ENCODE measurements at places on chromosomes 12 and 14. TPM values are rescaled to one million over a fixed set of nuclear protein-coding genes. Genes with fewer than 3 reads are reported as not detected.

Gene COX8C
- total RNA-seq = not detected

Gene NRL
- 0.70 TPM for total RNA-seq

Gene SELPLG
- total RNA-seq = 4.9 TPM

Gene TUNAR
- total RNA-seq = 0.50 TPM

Gene GPR162
- total RNA-seq = 6.0 TPM

Gene OTUB2
- 3.3 TPM for total RNA-seq

Gene ACSS3
- 13.9 TPM for total RNA-seq

Gene CBLN3
- 5.4 TPM for total RNA-seq

Gene FGF6
- not detected for total RNA-seq

Gene AKAP6
- total RNA-seq = 3.4 TPM

Gene TCL1A
- total RNA-seq = not detected

DNA sequence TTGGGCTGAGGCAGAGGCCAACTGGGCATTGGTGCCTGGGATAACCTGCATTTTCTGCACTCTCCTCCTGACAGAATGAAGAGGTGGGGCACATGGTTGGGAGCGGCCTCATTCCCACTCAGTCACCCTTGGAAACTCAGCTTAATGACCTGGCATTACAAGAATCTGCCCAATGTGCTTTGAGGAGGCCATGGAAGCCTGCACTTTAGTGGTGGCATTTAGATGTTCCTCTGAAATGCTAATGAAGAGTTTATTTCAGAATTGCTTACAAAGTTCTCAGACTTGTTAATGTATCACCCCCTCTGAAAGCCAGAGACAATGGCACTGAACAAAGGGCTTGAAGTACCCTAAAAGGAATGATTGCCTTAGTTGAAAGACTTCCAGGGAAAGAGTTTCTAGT lies 71.4 kb upstream of the PARP11 start:
- no peak for DNase-seq

DNA sequence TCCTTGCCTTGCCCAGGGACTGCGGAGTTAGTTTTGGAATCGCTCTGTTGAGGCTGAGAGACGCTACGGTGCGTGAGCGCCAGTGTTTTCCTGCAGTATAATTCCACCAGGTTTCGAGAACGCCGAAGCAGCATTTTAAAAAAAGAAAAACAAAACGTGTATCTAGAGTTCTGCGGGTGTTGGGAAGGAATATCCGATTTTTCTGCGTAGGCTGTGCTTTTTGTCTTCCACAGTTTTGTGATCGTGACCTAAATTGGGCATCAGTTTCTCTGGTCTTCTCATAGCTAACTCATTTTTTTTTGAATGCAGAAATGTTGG lies 778 bp downstream of the DNM1L start:
- DNase-seq = no peak

- DNase-seq = no peak
Observed at GRCh38 chr14:89575386-89576061, 158.5 kb upstream of the FOXN3 start.

- no peak for DNase-seq
Observed at GRCh38 chr12:1844223-1844622, 23.9 kb downstream of the LRTM2 start.

DNA sequence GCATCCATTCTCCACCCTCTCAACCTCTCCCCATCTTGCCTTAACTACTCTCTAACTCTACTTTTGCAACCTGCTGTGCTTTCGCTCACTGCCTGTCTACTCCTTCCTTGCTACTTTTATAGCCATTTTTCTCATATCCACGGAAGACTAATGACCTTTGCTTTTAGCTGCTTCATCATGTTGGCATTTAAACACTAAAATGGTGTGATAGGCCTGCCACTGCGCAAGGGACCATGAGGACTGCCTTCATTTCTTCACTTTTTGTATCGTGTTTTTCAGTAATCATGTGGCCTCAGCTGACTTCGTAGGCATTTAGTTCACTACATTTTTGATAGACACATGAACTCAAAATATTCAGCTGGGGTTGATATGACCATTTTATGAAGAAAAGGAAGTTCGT lies 252.1 kb downstream of the BCAT1 start:
- no peak for DNase-seq

DNA sequence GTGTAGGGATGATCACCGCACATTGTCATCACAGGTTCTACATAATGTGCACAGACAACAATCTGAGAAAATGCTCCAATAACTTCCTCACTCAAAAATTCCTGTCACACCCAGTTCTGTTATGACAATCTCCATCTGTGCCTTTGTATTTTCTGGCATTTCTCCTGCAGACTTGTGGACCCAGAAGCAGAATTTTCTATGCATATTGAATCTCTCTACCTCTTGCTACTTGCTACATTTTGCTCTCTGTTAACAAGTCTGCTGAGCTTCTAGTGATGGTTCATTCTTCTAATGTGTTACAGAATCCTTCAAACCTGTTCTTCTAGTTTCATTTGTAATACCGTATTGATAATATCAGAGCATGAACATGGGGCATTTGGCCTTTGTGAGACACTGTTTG lies 127.8 kb upstream of the PTPRQ start:
- DNase-seq = no peak

DNA sequence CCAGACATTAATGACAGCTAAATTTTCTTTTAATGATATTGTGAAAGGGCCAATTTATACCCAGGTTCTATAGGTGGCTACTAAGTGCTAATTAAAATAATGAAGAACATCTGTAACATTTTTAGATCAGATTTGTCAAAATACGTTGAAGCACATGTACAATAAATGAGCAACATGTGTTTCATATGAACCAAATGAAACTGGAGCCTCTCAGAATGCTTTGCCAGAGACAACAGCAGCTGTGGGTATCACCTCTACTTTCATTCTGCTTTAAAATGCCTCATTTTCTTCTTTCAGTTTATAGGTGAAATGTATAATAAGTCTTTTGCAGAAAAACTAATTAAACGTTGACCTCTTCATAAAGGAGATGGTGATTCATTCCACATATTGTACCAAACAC lies 26.1 kb upstream of the MYF6 start:
- DNase-seq = no peak

GRCh38 chr12:8038659-8039114 lies 6.2 kb downstream of the FOXJ2 start:
- peak; percentile 62 for DNase-seq

DNA sequence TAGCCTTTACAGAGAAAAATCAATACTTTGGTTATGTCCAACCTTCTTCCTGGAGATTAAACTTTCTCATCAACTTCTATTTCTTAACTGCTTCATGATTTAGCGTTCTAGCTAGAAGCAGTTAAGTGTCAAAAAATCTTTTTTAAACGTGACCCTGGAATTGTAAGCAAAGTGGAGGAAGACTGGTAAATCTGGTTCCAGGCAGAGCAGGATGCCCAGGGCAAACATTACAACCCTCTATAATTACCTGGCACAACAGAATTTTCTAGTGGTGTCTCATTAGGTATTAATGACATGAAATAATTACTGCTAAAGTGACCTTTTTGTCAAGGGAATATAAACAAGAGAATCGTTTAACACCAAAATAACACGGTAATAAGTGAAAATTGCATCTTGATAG lies 320.8 kb downstream of the MED13L start:
- no peak for DNase-seq

GRCh38 chr12:104121001-104121400 lies 17.0 kb downstream of the NFYB start:
- peak; percentile 77 for DNase-seq

GRCh38 chr14:92105073-92105892 lies 1.1 kb downstream of the ATXN3 start:
- DNase-seq = peak; percentile 20

GRCh38 chr14:47710581-47710980 lies 35.2 kb upstream of the MDGA2 start:
- no peak for DNase-seq

GRCh38 chr14:81028461-81028860 lies 73.0 kb downstream of the TSHR start:
- no peak for DNase-seq

- DNase-seq = no peak
Observed at GRCh38 chr12:85755760-85756159, 80.4 kb downstream of the RASSF9 start.

DNA sequence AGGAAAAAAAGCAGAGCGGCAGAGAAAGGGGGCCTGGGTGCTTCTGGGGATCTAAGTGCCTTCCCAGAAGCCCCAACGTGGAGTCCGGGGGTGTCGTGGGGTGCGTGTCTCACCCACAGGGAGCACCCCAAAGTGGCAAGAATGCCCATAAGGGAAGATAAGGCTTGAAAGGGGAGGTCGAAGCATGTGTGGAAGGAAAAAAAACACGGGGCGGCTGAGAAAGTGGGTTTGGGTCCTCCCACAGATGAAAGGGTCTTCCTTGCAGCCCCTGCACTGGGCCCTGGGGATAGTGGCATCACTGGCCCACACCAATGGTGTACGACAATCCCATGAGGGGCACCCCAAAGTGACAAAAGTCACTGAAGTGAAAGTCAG lies 275.5 kb downstream of the ALG10 start:
- no peak for DNase-seq

- DNase-seq = no peak
Observed at GRCh38 chr12:701896-702539, 38.8 kb upstream of the NINJ2 start.

GRCh38 chr12:116122628-116123027 lies 154.9 kb downstream of the MED13L start:
- no peak for DNase-seq

GRCh38 chr12:49967777-49968250 lies 4.9 kb upstream of the AQP6 start:
- DNase-seq = no peak

DNA sequence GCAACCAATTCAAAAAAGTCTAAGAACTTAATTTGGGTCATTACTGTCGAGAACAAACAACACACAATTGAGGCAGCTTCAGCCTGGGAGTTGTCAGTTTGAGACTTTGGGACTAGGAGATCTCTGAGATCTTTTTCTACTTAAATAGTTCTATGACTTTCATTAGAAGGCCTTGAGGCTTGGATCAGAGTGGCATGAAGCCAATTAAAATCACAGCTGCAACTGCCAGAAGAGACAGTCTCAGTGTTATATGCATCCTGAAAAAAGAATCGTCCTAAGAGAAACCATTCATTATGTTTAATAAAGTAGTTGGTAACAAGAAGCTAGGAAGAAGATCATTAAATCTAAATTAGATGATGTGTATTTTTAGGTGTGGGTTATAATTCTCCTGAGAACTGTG lies 170.8 kb upstream of the RASSF8 start:
- no peak for DNase-seq

DNA sequence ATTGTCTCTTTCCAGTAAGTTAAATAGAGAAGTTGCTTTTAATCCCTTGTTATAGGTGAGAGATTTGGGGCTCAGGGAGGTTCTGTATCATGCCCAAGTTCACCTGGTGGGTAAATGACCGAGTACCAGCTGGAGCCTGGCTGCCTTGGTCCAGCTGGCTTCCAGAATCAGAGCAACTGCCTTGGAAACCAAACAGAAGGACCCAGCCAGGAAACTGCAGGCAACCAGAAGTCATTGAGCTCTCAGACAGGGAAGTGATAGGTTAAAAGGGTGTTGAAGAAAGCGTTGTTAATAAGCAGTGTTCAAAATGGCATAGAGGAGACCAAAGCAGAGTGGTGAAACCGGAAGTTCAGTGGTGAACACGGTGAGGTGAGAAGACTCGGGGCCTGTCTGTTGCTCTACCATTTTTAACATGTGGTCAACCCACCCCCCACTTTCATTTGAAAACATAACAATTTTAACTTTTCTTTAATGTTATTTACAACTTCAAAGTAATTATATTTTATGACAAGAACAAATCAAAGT lies 54.9 kb downstream of the PLEKHG7 start:
- DNase-seq = no peak

- no peak for DNase-seq
Observed at GRCh38 chr14:100004392-100004791, 60.8 kb upstream of the EVL start.

DNA sequence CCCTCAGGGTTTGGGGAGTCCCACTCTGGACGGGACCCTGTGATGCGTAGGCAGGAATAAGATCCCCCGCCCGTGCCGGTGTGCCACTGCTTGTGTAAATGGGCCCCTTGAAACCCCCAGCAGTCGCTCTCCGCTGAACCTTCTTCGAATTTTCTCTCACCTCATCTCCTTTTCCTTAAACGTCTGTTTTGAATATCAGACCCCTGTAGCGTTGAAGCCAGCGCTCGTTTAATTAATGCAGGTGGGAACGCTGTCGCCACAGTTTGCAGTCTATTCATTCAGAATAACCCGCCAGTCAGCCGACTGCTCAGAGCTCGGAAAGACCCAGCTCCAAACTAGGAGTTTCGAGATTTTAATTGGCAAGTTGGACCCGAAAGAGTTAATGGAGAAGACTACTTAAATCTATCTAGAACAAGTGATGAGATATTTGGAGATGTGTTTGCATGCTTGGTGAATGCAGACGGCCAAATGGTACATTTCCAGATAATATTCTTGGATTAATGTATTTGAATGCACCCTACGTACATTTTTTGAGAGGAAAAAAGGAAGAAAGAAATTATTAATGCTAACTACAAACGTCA lies 739 bp upstream of the PPP2R5E start:
- no peak for DNase-seq

DNA sequence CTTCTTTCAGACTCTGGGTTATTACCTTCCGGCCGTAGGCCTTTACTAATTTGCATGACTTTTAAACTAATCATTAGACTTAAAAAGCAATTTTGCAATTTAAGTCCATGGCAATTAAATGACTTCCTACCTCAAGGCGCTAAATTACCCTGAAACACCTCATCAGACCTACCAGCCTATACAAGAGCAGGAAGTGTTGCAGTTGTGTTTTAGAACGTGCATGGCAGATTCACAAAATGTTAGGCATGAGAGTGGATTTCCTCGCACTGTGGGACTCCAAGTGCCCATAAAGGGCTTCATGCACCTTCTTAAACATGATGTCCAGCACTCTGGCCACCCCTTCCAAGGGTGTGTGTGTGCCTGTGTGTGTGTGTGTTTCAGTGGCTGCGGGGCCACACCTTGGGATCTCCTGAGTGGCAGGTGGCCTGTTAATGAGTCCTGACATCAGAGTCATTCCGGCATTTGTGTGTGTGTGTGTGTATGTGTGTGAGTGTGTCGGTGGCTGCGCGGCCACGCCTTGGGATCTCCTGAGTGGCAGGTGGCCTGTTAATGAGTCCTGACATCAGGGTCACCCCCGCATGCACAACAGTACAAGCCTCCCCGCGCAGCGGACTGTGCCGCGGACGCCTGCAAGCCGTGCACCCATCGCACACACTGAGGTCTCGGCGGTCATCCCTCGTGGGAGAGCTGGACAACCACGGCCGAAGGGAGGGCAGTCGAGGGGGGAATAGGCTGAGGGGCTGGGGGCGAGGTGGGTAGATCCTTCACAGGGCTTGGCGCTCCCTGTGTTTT lies 900 bp downstream of the C2CD5 start:
- DNase-seq = peak; percentile 31

GRCh38 chr12:20946732-20947131 lies 136.2 kb downstream of the SLCO1B3 start:
- DNase-seq = no peak

- no peak for DNase-seq
Observed at GRCh38 chr12:6461401-6462233, 8.9 kb downstream of the VAMP1 start.

- DNase-seq = no peak
Observed at GRCh38 chr12:64558754-64559153, 51.5 kb upstream of the RASSF3 start.

DNA sequence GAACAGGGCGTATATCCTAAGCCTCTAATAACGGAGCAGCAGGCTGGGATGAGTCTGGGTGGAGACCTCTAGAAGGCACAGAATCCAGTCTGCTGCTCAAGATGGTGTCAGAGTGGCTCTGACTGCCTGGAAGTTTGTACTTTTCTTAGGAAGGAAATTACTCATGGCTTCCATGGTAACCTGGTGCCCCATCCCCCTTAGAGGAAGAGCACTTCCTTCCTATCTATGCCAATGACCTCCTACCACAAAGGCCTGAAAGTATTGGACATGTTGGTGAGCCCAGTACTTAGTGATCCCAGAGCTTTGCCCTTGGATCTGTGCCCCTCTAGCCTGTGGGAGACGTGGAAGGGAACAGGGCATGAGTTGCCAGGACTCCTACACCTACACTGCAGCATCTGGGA lies 1.5 kb downstream of the BATF start:
- DNase-seq = no peak
